Ovary (tissue), 10 donors: ENCODE measurements at places on chromosomes 11 and 22.

- DNase-seq, result no peak
Measured at GRCh38 chr22:22871536-22872278, 15.9 kb upstream of the IGLL5 start.

- DNase-seq, result no peak
Measured at GRCh38 chr11:19060629-19061028, at the start of gene MRGPRX2. Gene MRGPRX2, minus strand, starts transcription at chr11:19060717. Its CDS starts 4,315 bp downstream, at chr11:19056402.

- peak; percentile 50 for DNase-seq
Measured at GRCh38 chr22:30290342-30291057, 1.2 kb upstream of the CASTOR1 start.

GRCh38 chr11:34168642-34169420 lies 63.4 kb downstream of the NAT10 start:
- DNase-seq, result no peak

DNA sequence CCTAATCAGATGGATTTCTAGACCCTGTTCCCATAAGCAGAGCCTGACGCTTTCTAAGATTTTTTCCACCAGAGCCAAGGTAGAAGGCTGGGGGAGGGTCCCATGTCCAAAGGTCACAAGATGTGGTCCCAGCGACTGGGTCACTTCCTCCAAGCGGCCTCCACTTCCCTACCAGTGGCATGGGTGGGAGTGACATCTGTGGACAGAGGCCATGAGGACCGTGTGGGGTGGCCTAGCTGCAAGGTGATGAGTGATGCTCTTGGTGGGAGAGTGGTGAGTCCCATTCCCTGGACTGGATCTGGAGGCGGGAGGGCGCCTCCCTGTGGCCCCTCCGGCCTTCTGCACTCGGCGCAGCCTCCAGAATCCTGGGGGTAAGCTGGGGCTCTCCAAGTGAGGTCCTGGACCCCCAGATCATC lies 32.4 kb upstream of the PRR5 start:
- DNase-seq, result no peak

GRCh38 chr11:86861810-86862209 lies 61.5 kb downstream of the PRSS23 start:
- no peak for DNase-seq

DNA sequence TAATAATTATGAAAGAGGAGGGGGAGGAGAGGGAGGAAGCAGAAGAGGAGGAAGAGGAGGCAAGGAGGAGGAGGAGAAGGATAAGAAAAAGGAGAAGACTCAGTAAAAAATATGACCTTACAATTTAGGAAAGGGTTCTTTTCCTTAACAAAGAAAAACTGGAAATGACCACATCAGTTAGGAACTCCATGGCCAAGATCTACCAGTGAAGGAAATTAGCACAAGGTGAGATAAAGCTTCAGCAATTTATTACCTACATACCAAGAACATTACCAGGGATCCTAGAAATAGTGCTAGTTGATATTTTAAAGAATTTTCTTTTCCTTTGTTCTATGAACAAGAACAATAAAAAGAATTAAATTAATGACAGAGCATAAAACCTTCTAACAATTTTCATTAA lies 172.7 kb downstream of the LRRC4C start:
- DNase-seq, result no peak

GRCh38 chr11:65588199-65589054 lies 7.2 kb downstream of the KCNK7 start:
- DNase-seq, result no peak

DNA sequence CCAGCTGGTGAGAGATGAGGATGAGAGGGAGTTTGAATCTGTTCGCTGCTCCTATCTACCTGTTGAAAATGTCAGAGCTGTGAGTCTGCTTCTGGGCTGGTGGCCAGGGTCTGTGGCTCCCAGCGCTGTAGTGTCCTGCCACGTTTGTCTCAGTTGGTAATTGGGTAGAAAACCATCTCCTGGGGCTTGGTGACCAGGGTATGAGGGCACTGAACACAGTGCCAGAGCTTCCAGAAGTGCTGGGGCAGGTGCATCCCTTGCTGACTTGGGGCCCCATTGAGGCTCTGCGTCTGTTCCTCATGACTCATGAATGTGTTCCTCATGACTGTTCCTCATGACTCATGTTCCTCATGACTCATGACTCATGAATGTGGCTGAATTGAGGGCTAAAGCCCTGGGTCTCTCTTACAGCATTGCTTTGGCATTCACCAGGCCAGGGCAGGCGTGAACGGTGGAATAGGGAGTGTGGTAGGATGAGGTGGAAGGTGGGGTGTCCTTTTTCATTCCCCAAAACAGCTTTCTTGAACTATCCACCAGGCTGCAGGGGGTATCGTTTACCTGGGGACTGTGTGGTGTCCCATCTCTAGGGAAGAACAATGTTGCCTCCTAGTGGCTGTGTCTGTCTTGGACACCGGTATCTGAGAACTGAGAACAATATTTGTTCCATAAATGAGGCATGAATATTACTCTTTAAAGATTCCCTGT lies 139.5 kb downstream of the COMMD9 start:
- peak; percentile 49 for DNase-seq

- DNase-seq, result no peak
Measured at GRCh38 chr22:19812910-19813309, 41.8 kb downstream of the GNB1L start.

DNA sequence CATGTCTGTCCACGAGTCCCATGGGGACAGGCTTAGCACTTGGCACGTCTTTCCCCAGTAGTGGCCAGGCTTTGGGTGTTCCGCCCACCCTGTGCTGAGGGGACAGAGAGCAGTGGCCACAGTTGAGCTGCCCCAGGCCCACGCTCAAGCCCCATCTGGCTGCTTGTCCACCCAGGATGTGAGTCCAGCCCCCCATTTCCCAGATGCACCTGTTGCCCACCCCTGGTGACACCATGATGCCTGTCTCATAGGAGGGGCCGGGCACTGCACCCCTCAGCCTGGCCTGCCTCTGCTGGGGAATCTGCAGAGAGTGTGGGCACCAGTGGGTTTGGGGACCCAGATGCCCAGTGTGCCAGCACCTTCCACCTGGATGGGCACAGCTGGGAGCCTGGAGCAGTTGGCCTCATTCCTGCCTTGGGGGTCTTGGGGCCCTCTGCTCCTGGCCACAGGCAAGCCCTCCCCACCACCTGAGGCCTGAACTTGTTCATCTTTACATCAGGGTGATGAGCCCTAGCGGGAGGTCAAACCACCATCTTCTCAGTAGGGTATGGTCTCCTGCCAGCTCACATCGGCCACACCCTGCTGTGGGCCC lies 5.7 kb downstream of the SIGIRR start:
- DNase-seq, result no peak

DNA sequence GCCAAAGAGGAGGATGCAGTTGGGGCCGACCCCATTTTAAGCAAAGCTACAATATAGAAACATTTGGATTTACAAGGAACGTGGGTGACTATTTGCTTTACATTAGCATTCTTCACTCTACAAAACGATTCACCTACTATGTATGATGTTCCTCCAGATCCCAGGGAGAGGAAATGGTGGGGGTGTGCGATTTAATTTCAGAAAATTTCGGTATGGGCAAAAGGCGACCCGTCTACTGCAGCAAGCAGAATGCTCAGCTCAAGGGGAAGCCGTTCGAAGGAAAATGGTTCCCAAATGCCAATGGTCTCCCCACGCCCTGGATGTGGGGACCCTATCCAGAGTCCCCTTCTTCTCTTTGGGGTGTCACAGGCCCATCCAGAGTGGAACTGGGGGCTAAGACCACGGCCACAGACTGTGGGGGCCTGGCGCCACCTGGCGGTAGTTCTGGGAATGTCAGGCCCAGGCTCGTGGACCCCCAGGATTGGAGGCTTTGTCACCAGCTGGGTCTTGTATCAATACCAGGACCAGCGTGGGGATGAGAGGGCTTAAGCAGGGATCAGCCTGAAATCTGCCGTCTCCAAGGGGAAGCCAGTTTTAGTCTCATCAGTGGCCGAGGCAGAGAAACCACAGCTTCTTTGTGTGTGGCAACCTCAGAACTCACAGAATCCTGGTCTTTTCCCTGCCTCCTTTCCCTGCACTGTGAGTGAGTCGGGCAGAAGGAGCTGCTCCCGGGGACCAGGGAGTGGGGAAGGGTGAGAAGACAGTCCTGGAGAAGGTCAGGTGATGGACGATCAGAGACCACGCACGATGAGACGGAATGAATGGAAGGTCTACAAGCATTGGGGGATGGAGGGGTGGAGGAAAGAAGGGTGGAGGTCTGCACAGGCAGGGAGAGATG lies 8.4 kb downstream of the LRRC10B start:
- peak; percentile 52 for DNase-seq

- no peak for DNase-seq
Measured at GRCh38 chr11:134645576-134645975, 233.5 kb upstream of the B3GAT1 start.

GRCh38 chr11:78562398-78562797 lies 12.3 kb downstream of the NARS2 start:
- DNase-seq, result no peak

DNA sequence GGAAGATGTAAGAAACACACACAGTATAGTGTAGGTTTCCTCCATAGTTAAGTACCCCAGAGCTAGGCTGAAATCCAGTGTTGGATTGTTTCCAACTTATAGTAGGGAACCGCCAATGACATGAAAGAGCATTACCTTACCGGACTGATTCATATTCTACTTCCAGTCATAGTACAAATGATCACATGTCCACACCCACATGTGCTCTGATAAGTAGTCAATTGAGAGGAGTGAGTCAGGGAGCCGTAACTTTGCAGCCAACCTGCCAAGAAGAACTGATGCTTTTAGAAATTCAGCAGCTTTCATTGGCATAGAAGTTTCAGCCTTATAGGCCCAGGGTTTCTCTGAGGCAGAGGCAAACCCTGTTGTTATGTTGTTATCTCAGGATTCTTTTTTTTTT lies 240.6 kb downstream of the ETS1 start:
- DNase-seq, result no peak
